Cardiac fibroblast (primary cell): ENCODE measurements at places on chromosomes 6 and 20.

GRCh38 chr6:64890609-64891008 is 816.4 kb downstream of the EYS start:
- DNase-seq: peak; percentile 35

- DNase-seq: no peak
These were observed 52.9 kb downstream of the TTI1 start for GRCh38 chr20:37980383-37980782.

DNA sequence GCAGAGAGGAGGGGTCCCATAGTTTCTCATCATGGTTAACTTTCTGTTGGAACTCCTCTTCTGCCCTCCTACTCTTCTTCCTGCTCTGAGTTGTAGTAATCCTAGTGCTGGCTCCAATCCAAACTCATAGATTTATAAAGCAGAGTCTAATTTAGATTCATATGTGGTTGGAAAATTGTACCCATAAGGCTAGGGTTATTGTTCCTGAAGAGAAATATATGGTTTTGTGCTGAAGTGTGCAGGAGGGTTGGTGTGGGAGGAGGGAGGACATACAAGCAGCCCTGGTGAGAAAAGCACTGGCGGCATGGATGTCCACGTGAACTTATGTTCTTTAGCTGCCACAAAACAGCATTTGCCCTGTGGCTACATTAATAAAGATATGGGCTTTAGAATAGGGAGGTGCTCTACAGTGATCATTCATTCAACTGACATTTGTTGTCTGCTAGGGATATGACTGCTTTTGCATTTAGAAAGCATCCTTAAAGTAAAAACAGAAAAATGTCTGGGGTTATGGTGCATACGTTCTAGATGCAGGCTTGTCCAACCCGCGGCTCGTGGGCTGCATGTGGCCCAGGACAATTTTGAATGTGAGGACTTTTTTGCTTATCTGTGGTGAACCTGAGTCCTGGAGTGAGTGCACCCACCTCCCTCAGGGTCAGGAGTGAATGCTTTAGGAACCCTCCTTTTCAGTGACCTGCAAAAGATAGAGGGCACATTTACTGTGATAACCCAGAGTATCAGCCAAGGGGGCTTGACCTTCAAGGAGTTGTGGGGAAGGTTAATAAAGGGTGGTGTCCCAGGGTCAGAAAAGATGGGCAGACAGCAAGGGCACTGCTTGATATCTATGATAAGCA is 4.1 kb downstream of the HLA-A start:
- DNase-seq: no peak

DNA sequence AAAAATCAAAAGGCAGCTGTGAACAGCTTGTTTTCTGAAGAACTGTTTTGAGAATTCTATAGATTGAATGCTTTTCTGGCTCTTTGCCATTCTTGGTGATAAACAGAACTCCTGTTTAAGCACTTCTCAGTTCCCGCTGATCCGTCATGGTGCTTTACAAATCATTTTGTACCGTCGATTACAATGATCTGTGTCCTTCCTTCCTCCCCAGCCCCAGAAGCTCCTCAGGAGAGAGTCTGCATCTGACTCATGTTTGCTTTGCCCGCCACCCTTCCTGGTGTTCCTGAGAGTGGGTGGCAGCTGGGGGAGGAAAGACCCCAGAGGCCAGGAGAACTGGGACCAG is 538.6 kb upstream of the MARCKS start:
- DNase-seq: no peak

DNA sequence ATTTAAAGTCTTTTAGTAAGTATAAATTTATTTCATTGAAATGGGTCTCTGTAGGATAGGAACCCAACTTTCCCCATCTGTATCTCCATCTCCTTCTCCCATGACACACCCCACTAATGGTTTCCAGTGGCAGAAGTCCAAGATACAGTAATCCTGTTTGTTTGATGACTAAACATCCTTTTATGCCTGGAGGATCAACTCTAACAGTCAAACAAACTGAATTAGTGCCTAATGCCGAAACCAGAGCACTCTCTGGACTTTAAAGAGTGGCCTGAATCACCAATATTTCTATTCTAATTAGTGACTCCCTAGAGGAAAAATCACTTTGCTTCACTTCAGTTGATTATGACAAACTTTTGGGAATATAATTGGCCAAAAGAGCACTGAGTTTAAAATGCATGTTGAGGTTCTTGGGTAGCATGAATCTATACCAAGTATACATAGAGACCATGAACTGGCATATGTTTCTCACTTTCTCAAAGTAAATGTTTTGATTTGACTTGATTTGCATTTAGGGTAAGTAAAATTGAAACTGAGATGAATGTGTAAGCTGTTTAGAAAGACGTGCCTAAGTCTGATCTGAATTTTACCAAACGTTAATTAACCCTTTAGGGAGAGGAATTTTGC is 776.4 kb upstream of the NRSN1 start:
- DNase-seq: peak; percentile 66

- peak; percentile 21 for DNase-seq
These were observed 81.4 kb downstream of the SERAC1 start for GRCh38 chr6:158086504-158087223.

DNA sequence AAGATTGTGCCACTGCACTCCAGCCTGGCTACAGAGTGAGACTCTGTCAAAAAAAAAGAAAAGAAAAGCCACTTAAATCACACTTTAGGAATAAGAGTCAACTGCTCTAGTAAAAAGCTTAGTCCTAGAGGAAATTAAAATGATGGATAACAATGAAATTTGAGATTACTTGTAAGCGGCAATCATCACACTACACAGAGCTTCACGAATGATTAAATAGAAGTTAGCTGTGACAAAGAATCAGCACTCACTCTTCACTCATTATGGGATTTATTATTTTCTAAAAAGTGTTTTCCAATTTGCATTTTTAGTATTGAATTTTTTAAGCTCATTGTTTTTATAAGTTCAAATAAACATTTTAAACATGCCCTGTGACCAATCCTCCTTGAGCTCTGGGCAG is 718.0 kb downstream of the UTRN start:
- no peak for DNase-seq

GRCh38 chr6:16694781-16695578 is 66.3 kb downstream of the ATXN1 start:
- DNase-seq: no peak

DNA sequence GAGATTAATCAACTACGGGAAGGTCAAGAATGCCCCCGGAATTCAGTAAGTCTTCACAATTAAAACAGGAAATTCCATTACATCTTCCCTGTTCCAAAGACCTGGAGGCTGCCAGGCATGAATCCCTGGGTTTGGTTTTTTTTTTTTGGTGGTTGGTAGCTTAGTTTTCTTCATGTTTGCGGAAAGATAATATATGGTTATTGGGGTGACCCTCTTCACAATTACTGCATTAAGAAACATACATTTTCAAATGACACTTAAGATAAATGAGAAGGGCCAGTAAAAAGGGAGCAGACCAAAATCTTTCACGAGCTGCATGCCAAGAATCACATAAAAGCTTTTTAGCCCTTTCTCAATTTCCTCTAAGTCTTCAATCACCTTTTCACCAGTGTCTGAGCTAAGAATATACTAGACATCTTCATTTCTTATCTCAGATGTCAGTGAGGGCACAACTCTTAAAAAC is 64.0 kb downstream of the KIF13A start:
- peak; percentile 42 for DNase-seq

DNA sequence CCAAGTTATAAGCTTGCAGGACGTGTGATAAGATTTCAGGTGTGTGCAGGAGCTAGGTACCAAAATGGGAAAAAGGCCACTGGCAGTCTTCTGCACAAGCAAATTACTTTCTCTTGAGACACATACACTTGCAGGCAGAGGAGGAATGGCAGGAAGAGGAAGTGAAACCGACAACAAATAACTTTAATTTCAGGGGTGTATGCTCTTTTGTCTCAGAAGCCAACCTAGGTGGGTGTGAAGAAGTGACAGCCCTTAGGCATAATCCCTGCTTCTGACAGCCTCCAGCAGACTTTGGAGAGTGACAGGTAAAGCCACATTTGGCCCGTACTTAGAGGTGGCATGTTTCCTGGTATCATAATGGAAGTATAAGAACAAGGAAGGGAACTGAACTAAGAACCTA is 118.8 kb upstream of the TRAF3IP2 start:
- no peak for DNase-seq

DNA sequence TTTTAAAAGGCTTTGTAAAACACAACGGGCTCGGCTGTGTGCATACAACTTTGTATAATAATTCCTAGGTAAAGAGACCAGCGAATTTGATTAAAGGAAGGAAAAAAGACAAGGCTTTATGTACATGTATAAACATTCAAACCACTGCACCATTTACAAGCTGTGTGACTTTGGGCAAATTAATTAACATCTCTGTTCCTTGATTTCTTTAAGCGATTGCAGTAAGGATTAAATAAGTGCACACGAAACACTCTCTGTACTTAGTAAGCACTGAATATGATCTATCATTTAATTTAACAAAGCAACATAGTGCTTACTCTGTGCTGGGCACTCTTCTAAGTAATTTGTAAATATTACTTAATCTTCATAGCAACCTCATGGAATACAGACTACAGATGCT is 19.5 kb upstream of the OCSTAMP start:
- no peak for DNase-seq

DNA sequence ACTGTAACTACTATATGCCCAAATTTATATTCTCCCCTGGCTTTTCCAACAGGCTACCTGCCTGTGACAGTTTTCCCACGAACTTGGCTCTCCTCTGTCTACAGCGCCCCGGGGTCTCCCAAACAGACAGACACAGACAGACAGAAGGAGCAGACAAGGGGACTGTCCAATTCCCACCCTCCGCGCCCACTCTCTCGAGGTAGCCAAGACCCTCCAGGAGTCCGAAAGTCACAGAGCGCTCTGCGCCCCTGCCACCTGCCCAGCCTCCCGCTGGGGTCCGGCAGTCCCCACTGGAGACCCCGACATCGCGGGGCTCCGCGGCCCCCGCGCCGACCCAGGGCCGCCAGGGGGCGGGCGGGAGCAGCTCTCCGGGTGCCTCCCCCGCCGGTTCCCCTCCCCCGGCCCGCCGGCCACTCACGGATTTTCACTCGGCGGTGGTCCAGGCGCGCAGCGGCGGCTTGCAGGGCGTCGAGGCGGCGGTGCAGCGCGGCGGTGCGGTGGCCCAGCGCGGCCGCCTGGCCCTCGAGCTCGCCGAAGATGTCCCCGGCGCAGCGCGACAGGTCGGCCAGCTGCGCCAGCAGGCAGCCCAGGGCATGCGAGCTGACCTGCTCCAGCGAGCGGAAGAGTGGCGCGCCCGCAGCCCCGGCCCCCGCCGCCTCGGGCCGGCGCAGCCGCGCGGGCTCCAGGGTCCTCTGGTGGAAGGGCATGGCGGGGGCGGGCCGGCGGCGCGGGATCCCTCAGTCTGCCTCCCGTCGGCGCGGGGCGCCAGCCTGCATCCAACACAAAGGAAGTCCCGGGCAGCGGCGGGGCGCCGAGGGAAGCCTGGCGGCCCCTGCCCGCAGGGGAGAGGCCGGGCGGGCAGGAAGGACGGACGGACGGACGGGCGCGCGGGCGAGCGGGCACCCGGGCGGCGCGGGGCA is 81.3 kb upstream of the CCDC28A start:
- peak; percentile 53 for DNase-seq

GRCh38 chr6:82246802-82247504 is 591 bp downstream of the IBTK start:
- peak; percentile 58 for DNase-seq

DNA sequence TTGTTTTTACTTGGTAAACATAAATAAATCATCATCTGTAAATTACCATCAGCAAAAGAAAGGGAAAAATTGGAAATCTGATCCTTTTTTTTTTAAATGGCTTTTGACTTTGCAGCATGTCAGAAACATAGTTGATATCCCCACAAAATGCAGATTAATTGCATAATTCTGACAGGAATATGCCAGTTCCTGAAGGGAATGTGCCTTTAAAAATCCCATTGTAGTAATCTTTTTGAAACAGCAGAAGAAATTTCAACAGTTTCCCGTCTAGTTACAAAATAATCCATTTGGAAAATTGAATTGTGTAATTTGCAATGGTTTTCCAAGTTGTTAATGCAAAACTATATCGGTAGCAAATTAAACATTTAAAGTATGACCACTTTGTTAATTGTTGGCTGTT is 95.2 kb downstream of the DOK5 start:
- DNase-seq: peak; percentile 28

- no peak for DNase-seq
These were observed 270.7 kb upstream of the TFAP2D start for GRCh38 chr6:50442531-50443040.

- DNase-seq: peak; percentile 62
These were observed 39.1 kb downstream of the TMX4 start for GRCh38 chr20:7980332-7981046.

GRCh38 chr6:154337406-154338005 is 19.1 kb downstream of the IPCEF1 start:
- DNase-seq: no peak

GRCh38 chr6:35071347-35071994 is 69.7 kb downstream of the TCP11 start:
- no peak for DNase-seq

DNA sequence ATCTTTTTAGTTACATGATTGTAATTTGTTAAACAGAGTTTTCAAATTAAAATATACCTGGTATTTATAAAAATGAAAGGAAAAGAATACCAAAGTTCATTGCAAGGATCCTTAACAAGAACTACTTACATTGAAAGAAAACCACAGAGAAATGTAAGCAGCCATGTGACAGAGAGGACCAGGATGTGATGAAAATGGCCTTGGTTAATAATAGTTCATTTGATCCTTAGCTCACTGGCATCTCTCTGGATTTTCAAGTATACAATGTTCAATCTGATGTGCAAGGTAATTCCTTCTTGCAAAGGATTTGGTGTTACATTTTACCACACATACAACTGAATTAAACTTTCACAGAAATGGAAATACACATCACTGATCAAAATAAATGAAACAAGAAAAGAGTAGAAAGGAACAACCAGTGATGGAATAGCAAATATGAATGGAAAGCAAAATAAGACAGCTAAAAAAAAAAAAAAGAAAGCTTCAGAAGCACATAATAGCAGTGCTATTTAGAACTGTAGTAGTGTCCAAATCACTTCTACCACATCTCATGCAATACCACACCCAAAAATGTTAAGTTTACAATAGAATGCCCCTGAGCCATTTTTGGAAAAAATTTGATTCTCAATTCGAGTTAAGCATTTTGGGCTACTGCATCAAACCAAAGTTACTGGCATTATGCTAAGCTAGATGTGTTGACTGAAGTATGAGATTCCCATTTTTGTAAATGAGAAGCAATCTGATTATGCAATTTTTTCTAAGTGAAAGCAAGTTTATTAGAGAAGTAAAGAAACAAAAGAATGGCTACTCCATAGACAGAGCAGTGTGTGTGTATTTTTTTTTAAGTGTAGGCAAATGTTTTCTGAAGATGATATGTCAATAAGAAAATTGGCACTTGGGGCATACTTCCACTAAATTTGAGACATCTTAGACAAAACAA is 22.6 kb upstream of the HLA-A start:
- DNase-seq: no peak

- DNase-seq: no peak
These were observed 5.6 kb downstream of the CSNK2A1 start for GRCh38 chr20:537983-538382.

GRCh38 chr20:31833931-31834521 is 11.4 kb downstream of the FOXS1 start:
- no peak for DNase-seq

- DNase-seq: no peak
These were observed 44.1 kb downstream of the TXNDC5 start for GRCh38 chr6:7866526-7866925.
